ENCODE measurements at places on chromosomes 6 and 20. TPM values are rescaled to one million over a fixed set of nuclear protein-coding genes. Genes with fewer than 3 reads are reported as not detected.

TNF gene
- total RNA-seq = not detected

TMEM170B gene
- total RNA-seq = 59.0 TPM

IP6K3 gene
- total RNA-seq = not detected

ELOVL4 gene
- 45.1 TPM for total RNA-seq

NQO2 gene
- total RNA-seq = 8.0 TPM

GSTA1 gene
- total RNA-seq = 0.31 TPM

SAMD3 gene
- total RNA-seq = 15.6 TPM

EFCAB8 gene
- total RNA-seq = not detected

RNF182 gene
- 73.6 TPM for total RNA-seq

TRIM26 gene
- total RNA-seq = 12.8 TPM

HLA-DPB1 gene
- 1.4 TPM for total RNA-seq

TMC2 gene
- 1.7 TPM for total RNA-seq

NKX2-2 gene
- total RNA-seq = 0.31 TPM

SPTLC3 gene
- total RNA-seq = 1.1 TPM

GHRH gene
- total RNA-seq = not detected

GGTLC1 gene
- not detected for total RNA-seq

NEDD9 gene
- 19.2 TPM for total RNA-seq

NRSN1 gene
- total RNA-seq = 27.9 TPM

PROKR2 gene
- total RNA-seq = 40.4 TPM

ABHD16B gene
- total RNA-seq = not detected
